Peyer's patch (tissue), 4 donors: ENCODE measurements at places on chromosomes 12 and 14. TPM values are rescaled to one million over a fixed set of nuclear protein-coding genes. Genes with fewer than 3 reads are reported as not detected.

The ADAMTS20 gene
- not detected for total RNA-seq

The MYH6 gene
- not detected for total RNA-seq

The VPS37B gene
- total RNA-seq = 92.8 TPM

The CCDC175 gene
- total RNA-seq = not detected

The KLRG1 gene
- total RNA-seq = 29.7 TPM

The IPO8 gene
- total RNA-seq = 60.9 TPM

The IFNG-AS1 gene
- 4.1 TPM for total RNA-seq

The PTGER2 gene
- total RNA-seq = 6.4 TPM

The KRT72 gene
- total RNA-seq = 1.1 TPM

The DCD gene
- not detected for total RNA-seq

The PRR13 gene
- total RNA-seq = 541 TPM

The CD27 gene
- 20.6 TPM for total RNA-seq

The GLT1D1 gene
- total RNA-seq = not detected

The SMCO3 gene
- total RNA-seq = not detected

The FSCB gene
- total RNA-seq = 0.54 TPM

The GLS2 gene
- total RNA-seq = 1.5 TPM

The FGF6 gene
- not detected for total RNA-seq

The MAP1LC3B2 gene
- not detected for total RNA-seq

The NANOG gene
- total RNA-seq = not detected

The C12orf50 gene
- total RNA-seq = not detected

The KCNMB4 gene
- 0.83 TPM for total RNA-seq

The TOMM20L gene
- not detected for total RNA-seq

The DNAH10 gene
- total RNA-seq = 0.27 TPM

The IFT81 gene
- 7.6 TPM for total RNA-seq

The TMEM121 gene
- total RNA-seq = 2.5 TPM

The TCL1B gene
- total RNA-seq = not detected

The SLC17A8 gene
- total RNA-seq = not detected

The ADCY4 gene
- total RNA-seq = 22.5 TPM

The PLXNC1 gene
- total RNA-seq = 6.4 TPM

The LRRC43 gene
- not detected for total RNA-seq

The NAV3 gene
- 2.7 TPM for total RNA-seq

The ZC2HC1C gene
- 18.3 TPM for total RNA-seq
